Activated CD4-positive, alpha-beta memory T cell treated with anti-CD3 and anti-CD28 coated beads for 36 hours (primary cell): ENCODE measurements at places on chromosomes 16 and 17.
A peak's percentile ranks its signal among the peaks of the same experiment; 100 is the strongest.

DNA sequence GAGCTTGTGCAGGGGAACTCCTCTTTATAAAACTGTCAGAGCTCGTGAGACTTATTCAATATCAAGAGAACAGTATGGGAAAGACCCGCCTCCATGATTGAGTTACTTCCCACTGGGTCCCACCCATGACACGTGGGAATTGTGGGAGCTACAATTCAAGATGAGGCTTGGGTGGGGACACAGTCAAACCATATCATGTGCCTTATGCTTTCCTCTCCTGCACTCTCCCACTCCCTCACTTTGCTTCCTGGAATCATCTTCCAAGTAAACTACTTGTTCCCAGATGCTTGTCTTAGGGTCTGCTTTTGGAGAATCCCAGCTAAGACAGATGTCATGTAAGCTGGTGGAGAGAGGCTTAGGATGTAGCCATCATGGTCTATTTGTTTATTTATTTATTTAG lies 271.2 kb downstream of the HAPSTR1 start:
- H3K27me3 ChIP-seq = no peaks in the 10 kb centered on the region
- no peaks in the 10 kb centered on the region for H3K4me1 ChIP-seq
- H3K27ac ChIP-seq = no peak overlapping the region
- no peak overlapping the region for H3K4me3 ChIP-seq
- H3K36me3 ChIP-seq = no peaks in the 10 kb centered on the region

DNA sequence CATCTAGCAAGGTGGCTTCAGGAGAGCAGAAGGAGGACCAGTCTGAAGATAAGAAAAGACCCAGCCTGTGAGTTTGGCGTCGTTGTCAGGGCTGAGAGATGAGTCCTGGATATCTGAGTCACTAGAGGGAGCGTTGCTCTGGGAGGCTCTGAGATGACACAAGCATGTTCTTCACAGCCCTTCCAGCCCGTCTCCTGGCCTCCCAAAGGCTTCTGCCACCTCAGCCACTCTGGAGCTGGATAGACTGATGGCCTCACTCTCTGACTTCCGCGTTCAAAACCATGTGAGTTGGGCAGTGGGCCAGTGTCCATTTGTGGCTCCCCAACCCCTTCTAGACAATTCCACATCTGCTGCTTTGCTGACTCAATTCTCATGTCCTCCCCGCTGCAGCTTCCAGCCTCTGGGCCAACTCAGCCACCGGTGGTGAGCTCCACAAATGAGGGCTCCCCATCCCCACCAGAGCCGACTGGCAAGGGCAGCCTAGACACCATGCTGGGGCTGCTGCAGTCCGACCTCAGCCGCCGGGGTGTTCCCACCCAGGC lies 2.3 kb downstream of the TGFB1I1 start:
- H3K36me3 ChIP-seq = no peaks in the 10 kb centered on the region
- no peak overlapping the region for H3K4me3 ChIP-seq
- peaks cover 18% of the 10 kb centered on the region for H3K4me1 ChIP-seq
- H3K27ac ChIP-seq = no peak overlapping the region

- H3K36me3 ChIP-seq = peaks cover 43% of the 10 kb centered on the region
- peak overlapping the region; percentile 92 for H3K4me3 ChIP-seq
- DNase-seq = no peak
- H3K27me3 ChIP-seq = no peaks in the 10 kb centered on the region
- H3K4me1 ChIP-seq = peaks cover 51% of the 10 kb centered on the region
These were observed 329 bp downstream of the KPNB1 start for GRCh38 chr17:47649972-47650524.

DNA sequence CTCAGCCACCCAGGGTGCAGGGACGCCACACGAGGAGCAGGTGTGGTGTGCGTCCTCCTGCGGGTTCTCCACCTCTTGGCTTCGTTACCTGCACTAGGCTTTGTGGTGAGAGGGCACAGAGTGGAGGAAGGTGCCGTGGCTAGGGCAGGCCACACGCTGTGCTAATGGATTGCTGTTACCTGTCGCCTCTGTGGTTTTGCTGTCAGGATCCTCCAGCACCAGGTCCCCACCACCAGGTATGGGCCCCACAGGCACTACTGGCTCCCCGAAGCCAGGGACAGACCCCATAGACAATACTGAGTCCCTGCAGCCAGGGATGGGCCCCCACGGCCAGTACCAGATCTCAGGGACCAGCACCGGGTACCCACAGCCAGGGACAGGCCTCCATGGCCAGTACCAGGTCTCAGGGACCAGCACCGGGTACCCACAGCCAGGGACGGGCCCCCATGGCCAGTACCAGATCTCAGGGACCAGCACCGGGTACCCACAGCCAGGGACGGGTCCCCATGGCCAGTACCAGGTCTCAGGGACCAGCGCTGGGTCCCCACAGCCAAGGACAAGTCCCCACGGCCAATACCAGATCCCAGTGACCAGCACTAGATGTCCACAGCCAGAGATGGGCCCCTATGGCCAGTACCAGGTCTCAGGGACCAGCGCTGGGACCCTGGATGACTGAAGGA lies 315.6 kb downstream of the SEC14L1 start:
- peak; percentile 47 for DNase-seq
- peak overlapping the region; percentile 100 for H3K27ac ChIP-seq
- H3K4me1 ChIP-seq = peaks cover 45% of the 10 kb centered on the region
- H3K36me3 ChIP-seq = peaks cover 66% of the 10 kb centered on the region
- peak overlapping the region; percentile 91 for H3K4me3 ChIP-seq

DNA sequence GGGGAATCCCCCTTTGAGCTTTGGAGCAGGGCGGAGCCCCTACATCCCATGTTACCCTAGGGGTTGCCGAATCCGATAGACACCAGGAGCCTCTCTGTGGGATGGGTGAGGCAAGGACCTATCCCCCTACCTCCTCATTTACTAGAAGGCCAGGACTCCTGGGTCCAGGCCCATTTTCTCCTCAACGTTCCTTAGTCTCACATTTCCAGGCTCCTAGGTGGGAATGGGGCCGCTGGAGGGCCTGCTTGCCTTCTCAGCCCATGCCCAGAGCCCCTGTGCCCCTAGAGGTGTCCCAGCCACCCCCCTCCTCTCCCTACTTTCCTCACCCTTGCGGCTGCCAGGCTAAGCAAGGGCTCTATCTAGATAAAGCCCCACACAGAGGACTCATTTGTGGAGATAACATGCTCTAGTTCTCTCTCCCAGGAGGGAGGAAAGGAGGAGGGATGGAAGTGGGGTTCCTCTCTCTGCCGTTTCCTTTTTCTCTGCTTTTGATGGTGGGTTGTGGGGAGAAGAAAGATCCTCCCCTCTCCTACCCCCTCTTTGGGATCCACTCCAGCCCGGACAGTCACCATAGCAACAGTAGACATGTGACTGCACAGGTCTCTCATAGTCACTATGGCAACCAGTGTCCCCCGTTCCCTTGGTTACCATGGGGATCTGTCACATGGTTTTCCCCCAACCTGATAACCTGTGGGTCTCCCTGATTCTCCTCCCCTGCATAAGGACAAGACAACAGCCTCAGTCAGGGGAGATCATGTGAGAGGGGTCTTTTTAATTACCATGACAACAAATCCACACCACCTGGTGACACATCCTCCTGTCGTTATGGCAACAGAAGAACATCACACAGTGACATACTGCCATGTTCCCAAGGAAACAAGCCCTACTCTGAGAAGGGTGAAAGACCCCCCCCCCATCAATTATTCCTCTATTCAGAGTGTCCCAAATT lies 5.2 kb downstream of the CACNA1G start:
- H3K4me3 ChIP-seq = no peak overlapping the region
- H3K27ac ChIP-seq = no peak overlapping the region
- H3K36me3 ChIP-seq = no peaks in the 10 kb centered on the region
- H3K4me1 ChIP-seq = peaks cover 13% of the 10 kb centered on the region
- peaks cover 37% of the 10 kb centered on the region for H3K27me3 ChIP-seq

DNA sequence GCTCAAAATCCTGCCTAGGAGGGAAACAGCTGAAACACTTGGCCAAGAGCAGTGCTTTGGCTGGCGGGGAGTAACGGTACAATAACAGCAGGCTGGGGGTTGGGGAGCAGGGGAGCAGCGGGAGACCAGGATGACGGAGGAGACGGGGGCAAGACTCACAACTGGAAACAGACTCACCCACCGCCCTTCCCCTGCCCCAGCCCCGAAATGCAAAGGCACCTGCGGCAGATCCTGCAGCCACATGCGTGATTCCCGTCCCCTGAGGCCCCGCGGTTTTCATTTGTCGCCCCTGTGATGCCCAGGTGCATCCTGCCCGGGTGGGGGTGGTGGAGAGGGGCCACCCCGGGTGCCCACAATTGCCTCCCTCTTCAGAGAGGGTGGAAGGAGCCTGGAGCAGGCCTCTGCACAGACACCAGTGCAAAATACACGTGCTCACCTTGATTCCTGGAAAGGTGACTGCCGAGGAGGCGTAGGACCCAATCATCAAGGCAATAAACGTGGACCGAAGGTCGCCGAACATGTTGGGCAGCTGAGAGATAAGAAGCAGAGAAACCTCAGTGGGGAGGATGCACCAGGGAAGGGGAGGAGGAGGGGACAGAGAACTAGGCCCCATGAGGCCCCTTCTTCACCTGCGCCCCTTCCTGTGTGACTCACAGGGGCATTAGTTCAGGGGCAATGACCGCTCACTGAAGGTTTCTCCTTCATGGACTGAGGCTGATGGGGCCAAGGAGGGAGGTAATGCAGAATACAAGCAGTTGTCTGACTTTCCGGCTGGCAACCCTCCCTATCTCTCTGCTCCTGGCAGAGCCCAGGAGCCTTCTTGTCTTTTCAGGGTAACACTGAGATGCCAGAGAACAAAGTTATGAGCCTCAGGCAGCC lies 30.4 kb upstream of the PITPNA start:
- H3K4me1 ChIP-seq = peaks cover 8% of the 10 kb centered on the region
- H3K4me3 ChIP-seq = no peak overlapping the region
- no peak overlapping the region for H3K27ac ChIP-seq
- no peak for DNase-seq
- no peaks in the 10 kb centered on the region for H3K36me3 ChIP-seq

DNA sequence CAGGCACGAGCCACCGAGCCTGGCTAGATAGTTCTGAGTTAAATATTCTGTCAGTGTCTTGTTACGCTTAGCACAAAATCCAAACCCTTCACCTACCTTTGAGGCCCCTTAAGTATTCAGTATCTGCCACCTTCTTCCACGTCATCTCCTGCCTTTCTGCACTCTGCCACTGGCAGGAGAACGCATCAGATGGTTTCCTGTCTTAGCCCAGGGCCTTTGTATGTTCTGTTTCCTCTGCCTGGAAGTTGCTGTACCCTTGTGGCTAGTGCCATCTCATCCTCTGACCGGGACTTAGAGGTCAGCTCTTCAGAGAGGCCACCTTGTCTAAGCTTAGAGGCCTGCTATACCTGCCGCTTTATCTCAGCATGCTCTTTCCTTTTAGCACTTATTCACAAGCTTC lies 67.5 kb upstream of the LGALS9 start:
- DNase-seq = no peak
- H3K27ac ChIP-seq = peak overlapping the region; percentile 28
- H3K4me3 ChIP-seq = no peak overlapping the region
- no peaks in the 10 kb centered on the region for H3K27me3 ChIP-seq

DNA sequence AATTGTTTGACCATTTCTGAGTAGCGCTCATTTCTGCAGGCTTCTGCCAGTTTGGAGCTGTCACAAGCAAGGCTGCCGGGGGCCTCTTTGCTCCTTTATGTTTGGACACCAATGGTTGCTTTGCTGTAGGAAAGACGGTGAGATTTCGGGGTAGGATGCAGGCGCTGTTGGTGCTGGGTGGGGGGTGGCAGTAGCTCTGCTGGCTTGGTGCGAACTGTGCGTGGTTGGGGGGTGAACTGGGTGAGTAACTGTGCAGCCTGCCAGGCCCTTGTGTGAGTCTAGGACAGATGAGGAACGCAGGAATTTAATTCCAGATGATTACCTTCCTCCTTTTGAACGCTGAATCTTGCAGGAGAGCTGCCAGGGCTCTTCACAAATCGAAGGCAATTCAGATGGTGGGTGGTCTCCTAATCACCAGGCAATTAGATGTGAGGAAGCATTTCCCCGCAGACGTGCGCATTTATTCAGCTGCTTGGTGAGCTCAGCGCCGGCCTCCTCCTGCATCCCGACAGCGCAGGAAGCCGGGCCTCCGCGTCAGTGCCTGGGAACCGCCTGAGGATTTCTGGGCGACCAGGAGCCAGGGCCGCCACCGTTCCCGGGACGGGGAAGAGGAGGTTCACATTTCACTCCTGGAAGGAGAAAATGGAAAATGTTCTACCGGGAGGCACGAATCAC lies 154.4 kb downstream of the FOXL1 start:
- H3K4me3 ChIP-seq = no peak overlapping the region
- no peaks in the 10 kb centered on the region for H3K36me3 ChIP-seq
- H3K27me3 ChIP-seq = peaks cover 31% of the 10 kb centered on the region
- no peak overlapping the region for H3K27ac ChIP-seq
- no peaks in the 10 kb centered on the region for H3K4me1 ChIP-seq
